ENCODE measurements at places on chromosomes 1 and 21.
A peak's percentile ranks its signal among the peaks of the same experiment; 100 is the strongest.

DNA sequence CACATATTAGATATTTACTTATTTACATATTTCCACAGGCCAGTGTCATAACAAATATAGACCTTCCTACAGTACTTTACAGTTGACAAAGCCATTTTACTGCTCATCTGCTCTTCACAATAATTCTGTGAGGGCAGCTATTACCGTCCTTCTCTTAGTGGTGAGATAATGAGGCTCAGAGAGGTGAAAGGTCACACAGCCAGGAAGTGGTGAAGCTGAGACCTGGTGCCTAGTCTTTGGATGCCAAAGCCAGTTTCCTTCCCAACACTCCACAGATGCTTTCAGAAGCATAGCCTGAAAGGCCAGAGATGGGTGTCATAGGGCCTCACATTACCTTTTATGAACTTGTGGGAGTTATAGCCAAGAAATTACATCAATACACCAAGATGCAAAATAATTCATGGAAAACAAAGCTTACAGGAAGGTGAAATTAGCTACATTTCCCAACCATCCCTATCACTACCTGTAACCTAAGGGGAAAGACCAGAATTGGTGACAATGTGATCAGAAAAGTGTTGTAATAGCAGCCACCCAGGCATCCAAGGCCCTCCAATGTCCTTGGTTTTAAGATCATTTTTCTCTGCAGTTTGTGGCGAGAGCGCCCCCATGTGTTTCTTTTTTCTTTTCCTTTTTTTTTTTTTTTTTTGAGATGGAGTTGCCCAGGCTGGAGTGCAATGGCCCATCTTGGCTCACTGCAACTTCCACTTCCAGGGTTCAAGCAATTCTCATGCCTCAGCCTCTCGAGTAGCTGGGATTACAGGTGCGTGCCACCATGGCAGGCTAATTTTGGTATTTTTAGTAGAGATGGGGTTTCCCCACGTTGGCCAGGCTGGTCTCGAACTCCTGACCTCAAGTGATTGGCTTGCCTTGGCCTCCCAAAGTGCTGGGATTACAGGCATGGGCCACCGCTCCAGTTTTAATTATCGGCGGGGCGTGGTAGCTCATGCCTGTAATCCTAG lies 26.5 kb upstream of the RPL11 start:
- DNase-seq, result no peak

GRCh38 chr1:18575620-18576019 lies 55.0 kb upstream of the PAX7 start:
- DNase-seq, result no peak

DNA sequence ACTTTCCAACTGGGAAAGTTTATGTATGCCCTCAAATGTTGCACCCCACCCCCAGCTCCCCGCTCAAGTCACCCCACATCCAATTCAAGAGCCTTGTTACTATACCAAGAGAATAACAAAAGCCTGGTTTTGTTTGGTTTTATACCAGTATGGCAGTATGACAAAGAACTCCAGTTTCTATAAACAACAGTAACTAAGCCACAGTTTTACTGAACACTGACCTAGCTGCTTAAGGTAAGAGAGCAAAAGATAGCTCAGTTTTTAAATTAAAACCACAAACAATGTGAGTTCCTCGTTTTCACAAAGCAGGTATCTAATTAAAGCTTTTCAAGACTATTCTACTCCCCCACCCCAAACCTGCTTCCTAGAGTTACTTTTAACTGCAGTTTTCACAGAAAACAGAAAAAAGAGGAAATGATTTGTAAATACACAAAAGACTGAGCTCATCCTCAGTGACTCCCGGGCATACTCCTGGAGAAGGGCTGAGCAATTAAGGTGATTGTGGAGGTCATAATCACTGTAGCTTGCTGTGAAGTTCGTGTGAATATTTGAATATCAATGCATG lies 59.3 kb upstream of the LHX8 start:
- DNase-seq, result no peak

GRCh38 chr1:38062361-38063288 lies 16.0 kb upstream of the POU3F1 start:
- DNase-seq, result no peak

DNA sequence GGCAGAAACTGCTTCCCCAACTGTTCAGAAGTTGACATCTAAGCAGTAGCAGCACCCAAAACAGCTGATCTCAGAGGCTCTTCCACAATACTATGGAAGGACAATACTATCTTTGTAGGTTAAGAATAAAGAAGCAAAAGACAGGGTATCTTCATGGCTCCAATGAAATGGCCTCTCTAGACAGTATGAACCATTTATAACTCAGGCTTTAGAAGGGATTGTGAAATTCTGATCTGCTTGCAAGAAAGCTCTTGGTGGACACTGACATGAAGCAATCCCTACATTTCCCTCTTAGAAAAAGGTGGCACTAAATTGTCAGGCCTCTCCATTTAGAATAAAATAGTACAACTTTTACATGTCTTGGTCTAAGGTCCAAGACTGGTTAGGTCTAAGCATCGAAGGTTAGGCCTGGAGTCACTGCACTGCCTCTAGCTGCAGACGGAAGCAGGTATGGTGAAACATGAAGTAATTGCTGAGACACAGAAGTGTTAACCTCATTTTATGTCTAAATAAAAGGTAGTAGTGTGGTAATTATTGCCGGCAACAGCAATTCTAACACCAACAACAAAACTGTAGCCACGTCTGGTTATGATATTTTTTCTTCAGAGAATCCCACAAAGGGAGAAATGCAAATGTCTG lies 50.6 kb upstream of the HP1BP3 start:
- DNase-seq, result peak; percentile 70

GRCh38 chr21:46161633-46162592 lies 6.5 kb upstream of the FTCD start:
- no peak for DNase-seq

DNA sequence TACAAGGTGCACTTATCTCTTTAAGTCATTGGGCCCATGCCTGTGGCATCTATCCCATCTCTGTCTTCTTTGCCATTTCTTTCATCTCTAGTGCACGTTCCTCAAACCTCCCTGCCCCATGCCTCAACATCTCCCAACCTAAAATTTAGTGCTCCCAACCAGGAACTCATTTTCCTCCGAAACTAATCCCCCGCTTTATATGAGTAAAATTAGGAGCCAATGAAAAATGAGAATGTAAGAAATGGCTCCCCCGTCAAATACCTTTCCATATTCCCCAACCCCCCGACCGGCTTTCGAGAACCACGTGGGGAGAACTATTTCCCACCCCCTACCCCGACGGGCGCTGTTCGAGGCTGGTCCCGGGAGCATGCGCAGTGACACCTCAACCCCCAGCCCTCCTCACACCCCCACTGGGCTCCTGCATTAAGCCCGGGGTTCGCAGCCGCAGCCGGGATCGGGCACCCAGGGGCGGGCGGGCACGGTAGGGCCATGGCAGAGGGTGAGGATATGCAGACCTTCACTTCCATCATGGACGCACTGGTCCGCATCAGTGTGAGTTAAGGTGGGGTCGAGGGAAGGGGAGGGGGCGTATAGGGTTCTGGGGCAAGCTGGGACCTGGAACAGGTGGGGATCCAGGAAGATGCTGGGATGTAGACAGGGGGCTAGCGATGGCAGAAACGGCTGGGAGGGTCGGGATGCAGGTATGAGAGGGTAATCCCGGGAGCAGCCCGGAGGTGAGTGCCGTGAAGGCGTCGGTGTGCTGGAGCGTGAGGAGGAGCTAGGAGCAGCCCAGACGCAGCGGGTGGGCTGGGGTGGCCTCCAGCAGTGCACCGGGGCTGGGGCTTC lies at the start of gene TRIM46:
Gene TRIM46, plus strand, starts transcription at position 372 of the 846 bp plus-strand sequence. Its CDS starts 118 bp downstream, at position 490.
- peak; percentile 34 for DNase-seq

GRCh38 chr1:200042552-200043335 lies 15.2 kb downstream of the NR5A2 start:
- DNase-seq, result no peak

DNA sequence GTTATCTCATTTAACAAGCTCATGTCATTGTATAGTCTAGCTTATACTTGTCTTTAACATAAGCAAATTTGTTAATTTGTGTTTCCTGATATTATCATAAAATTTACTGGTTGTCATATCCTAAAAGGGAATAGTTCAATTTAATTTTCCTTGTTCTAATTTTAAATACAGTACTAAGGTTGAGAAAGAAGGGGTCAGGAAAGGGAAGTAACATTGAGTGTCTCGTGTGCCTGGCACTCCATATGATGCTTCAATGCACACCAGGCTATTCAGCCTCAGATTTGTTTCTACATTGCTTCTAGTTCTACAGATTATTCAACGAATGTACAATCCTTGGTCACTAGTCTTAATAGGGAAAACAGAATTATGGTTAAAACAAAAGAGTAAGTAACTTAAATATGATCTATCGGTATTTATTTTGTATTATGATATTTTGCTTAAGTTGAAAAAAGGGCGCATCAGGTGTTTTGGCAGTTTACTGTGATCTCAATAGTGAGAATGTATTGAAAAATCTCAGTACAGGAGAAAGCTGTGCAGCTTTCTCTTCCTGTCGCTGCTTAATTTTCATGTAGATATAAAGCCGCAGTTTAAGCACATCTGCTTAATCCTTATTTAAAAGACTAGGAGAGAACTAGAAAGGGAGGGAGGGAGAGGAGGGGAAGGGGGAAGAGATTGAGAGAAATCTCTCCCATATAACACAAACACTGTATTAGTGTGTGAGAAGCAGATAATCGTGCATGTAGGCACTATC lies 13.0 kb downstream of the PTPRC start:
- DNase-seq, result peak; percentile 32

DNA sequence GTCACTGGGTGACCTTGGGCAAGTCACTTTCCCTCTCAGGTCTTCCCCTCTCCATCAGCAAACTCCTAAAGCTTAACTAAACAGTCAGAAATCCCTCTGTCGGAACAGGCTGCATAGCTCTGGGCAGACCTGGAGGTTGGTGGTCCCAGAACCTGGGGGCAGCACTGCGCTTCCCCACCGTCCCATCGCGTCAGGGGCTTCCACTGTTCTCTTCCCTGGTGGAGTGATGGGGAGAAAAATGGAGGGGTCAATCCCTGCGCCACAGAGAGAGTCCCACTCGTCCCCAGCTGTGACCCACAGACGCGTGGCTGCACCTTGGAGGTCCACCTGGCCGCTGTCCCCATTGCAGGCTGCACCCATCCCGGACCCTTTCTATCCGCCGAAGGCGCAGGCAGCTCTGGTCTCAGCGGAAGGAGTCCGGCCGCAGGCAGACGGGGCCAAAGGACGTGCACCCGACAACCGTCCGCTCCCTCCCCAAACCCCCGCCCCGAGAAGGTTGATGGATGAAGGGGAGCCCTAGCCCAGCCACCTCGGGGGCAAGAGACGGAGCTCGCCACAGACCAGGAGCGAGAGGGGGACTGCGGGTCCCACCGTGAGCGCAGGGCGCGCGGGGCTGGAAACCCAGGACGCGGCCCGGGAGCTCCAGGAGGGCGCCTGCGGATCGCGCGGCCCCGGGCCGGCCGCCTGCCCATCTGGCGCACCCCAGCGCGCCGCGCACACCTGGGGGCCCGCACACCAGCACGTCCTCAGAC lies 588 bp upstream of the WNT3A start:
- no peak for DNase-seq

GRCh38 chr1:245365095-245366020 lies 210.6 kb downstream of the KIF26B start:
- DNase-seq, result no peak

- no peak for DNase-seq
Measured at GRCh38 chr1:30710407-30710806, 13.0 kb downstream of the MATN1 start.

DNA sequence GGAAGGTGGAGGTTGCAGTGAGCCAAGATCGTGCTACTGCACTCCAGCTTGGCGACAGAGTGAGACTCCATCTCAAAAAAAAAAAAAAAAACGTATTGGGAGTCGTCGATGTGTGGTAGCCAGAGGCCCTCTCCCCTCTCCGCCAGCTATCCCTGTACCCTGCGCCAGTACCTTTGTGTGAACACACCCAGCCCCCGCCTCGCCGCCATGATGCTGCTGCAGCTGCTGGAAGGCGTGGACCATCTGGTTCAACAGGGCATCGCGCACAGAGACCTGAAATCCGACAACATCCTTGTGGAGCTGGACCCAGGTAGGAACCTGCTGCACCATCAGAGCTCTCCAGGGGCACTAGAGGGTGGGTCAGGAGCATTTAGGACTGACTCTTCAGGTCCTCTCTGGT lies 12.2 kb downstream of the PINK1 start:
- no peak for DNase-seq

GRCh38 chr1:185528084-185528676 lies 206.0 kb upstream of the HMCN1 start:
- no peak for DNase-seq

DNA sequence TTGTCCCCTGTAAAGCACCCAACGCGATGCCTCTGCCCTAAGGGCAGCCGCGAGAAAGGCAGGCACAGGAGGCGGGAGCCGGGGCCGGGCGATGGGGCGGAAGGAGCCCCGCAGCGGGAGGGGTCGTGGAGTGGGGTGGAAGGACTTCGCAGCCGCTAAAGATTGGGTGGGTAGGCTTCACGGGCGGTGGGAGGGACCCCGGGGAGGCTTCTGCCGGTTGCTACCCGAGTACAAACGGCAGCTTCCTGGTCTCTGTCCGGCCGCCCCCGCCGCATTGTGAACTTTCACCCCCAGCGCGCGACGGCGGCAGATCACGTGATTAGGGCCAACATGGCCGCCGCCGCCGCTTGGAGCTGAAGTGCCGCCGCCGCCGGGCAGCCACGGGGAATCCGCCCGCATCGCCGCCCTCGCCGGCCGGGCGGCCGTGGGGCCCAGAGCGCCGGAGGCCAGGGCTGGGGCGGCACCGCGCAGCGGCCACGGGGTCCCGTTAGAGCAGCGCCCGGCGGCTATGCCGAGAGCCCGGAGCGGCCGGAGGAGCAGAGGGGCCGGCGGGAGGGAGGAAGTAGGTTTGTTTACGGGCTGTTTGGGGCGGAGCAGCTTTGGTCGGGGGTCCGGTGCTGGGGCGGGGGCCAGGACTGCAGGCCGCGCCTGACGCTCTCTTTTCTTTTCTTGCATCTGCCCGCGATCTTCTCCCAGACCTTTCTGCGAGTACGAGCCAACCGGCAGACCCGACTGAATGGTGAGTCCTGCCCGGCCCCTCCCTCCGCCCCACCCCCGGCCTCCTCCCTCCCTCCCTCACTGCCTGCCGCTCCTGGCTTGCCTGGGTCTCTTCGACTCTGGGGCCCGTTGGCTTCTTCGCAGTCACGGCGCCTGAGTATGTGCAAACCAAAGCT lies 42.4 kb downstream of the TMEM53 start:
- DNase-seq, result peak; percentile 90

DNA sequence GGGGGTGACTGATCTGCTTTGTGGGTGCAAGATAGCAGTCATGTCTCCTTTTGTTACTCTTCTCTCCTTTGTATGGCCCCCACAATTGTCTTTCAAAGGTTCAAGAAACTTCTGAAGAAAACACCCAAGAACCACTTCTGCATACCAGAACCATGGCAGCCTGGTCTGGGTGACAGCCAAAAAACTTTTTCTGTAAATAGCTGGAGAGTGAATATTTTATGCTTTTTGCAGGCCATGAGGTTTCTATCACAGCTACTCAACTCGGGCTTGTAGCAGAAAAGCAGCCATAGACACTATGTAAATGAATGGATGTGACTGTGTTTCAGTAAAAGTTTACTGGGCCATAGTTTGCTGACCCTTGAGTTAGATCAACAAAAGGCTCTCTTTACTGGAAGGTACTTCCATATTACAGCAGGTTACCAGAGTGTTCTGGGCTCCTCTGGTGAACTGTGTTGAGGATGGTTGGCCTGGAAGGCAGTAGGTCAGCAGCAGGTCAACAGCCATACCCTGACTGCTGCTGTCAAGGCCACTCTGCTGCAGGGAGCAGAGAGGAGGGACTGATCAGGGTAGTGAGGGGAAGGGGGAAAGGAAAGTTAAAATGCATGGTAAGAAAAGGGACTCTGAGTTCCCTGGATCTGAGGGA lies 116.4 kb downstream of the GDAP2 start:
- no peak for DNase-seq

GRCh38 chr1:234698686-234699085 lies 88.7 kb upstream of the IRF2BP2 start:
- no peak for DNase-seq

- DNase-seq, result no peak
Measured at GRCh38 chr1:228854907-228855306, 119.6 kb downstream of the RHOU start.
